Activated gamma-delta T cell treated with Interleukin-2 at 50 U/mL for 16 hours (primary cell): ENCODE measurements at places on chromosomes 16 and 17.

GRCh38 chr16:48217708-48218107, 26.4 kb upstream of the LONP2 start:
- no peak for DNase-seq

GRCh38 chr16:30004424-30004776, 6.4 kb downstream of the DOC2A start:
- DNase-seq: no peak

- DNase-seq: no peak
Observed at GRCh38 chr17:75834279-75834920, 9.8 kb downstream of the UNC13D start.

GRCh38 chr16:66616592-66616991, 12.1 kb downstream of the CMTM3 start:
- DNase-seq: no peak

GRCh38 chr17:19510903-19511302, 22.8 kb upstream of the SLC47A1 start:
- no peak for DNase-seq

GRCh38 chr16:4373909-4374742, 2.5 kb downstream of the VASN start:
- DNase-seq: no peak

GRCh38 chr17:30363715-30364202, 15.0 kb upstream of the CPD start:
- peak; percentile 74 for DNase-seq
